ENCODE measurements at places on chromosomes 12 and 14.

DNA sequence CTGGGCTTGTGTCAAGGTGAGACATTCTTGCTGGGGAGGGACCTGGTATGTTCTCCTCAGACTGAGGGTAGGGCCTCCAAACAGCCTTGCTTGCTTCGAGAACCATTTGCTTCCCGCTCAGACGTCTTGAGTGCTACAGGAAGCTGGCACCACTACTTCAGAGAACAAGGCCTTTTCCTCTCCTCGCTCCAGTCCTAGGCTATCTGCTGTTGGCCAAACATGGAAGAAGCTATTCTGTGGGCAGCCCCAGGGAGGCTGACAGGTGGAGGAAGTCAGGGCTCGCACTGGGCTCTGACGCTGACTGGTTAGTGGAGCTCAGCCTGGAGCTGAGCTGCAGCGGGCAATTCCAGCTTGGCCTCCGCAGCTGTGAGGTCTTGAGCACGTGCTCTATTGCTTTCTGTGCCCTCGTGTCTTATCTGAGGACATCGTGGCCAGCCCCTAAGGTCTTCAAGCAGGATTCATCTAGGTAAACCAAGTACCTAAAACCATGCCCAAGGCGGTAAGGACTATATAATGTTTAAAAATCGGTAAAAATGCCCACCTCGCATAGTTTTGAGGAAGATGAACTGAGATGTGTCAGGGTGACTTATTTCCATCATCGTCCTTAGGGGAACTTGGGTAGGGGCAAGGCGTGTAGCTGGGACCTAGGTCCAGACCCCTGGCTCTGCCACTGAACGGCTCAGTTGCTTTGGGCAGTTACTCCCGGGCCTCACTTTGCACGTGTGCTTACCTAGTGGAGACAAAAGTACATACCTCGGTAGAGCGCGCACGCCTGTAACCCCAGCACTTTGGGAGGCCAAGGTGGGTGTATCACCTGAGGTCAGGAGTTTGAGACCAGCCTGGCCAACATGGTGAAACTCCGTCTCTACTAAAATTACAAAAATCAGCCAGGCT lies 4.3 kb downstream of the GAPDH start:
- DNase-seq = peak; percentile 26

DNA sequence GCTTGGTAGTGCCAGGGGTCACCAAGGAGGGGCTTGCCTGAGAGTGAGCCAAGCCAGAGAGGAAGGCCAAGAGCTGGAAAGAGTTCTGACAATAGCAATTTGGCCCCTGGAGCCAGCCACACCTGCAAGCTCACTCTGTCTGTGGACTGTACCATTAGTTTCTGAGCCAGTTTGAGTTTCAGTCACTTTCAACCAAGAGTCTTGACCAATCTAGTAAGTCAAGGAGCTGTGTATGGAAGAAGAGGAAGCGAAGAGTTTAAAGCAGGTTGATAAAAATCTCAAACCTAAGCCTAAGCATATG lies 38.5 kb downstream of the NT5DC3 start:
- no peak for DNase-seq

DNA sequence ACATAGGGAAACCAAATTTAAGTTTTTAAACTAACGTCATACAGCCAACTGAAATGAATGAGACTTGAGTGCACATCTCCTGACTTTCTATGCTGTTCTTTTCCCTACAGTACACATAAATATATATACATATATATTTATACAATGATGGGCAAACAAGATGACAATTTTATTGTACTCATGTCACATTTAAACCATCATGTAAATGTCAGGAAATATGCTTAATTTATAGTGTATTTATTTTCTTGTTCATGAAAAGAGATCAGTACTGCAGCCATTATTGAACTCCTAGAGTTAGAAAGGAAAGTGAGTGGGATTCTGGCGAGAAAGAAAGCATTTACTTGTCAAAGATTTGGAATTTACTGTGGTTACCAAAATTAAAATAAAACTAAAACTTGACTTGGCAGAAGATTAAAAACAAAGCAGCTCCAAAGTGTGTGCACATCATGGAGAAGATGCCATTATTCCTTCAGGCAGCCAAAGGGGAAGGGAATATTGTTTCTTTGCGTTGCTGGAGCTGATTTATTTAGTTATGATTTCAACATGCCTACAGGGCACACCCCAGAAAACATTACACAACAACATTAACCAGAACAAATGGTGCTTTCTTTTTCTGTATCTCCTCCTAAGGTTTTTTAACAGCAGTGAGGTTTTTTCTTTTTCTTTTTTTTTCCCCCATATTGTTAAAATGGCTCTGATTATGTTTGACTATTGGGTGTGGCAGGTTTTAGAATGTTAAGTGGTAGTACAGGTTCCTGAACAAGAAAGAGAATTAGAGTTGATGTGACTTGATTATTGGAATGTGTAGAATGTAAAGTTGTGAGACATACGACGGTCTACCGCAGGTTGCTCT lies 144.6 kb downstream of the RAD51B start:
- DNase-seq = no peak

- no peak for DNase-seq
Observed at GRCh38 chr14:46887144-46887543, 235.6 kb upstream of the RPL10L start.

GRCh38 chr12:119664642-119665041 lies 3.3 kb upstream of the PRKAB1 start:
- DNase-seq = no peak

DNA sequence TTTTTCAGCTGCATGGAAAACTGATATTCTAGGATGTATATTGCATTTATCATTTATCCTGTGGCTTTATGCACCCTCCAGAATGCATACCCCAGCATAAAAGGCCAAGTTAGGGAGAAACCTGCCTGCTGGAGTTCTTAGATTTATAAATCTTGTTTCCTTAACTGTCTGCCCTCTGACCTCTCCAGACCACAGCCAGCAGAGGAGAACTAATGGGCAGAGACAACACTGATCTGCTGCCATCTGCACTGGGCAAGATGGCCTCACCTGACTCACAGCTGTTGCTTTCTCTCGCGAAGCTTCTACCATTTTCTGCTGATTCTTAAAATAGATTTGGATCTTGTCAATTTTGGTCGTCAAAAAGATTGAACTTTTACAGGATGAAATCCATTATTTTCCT lies 65.8 kb downstream of the PPP2R5C start:
- DNase-seq = no peak

DNA sequence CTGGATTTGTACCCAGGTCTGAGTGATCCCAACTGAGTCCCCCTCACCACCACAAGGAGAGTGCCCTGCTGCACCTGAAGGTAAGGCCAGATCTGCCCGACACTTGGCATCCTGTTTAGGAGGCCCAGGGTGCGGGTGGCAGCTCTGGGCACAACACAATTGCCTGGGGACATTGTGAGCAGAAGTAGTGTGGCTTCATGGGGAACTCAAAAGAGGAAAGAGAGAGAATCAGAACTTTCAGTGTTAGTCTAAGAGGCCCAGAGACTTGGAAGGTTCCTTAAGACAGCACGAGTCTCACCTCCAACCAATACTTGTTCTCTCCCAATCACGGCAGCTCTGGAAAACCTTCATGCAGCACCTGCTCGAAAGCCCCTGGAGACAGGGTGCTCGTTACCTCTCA lies 6.6 kb upstream of the SLC8B1 start:
- no peak for DNase-seq

DNA sequence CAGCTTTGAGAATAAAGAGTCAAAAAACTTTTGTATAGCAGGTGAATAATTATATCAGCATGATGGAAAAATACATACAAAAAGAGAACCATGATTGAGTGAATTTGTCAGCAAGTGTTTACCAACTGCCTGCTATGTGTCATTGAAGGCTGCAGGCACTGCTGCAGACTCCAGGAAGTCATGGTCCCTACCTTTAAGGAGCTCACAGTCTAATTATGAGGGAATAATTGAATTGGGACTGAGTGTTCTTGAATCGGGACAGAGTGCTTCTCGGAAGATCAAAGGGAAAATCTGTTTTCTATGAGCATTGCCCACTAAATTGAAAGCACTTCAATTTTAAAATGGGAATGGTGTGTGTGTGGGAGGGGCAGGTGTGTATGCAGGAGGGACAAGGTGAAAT lies 9.5 kb downstream of the OR10AD1 start:
- no peak for DNase-seq

GRCh38 chr12:116687888-116688287 lies 50.0 kb downstream of the SPRING1 start:
- DNase-seq = peak; percentile 49

DNA sequence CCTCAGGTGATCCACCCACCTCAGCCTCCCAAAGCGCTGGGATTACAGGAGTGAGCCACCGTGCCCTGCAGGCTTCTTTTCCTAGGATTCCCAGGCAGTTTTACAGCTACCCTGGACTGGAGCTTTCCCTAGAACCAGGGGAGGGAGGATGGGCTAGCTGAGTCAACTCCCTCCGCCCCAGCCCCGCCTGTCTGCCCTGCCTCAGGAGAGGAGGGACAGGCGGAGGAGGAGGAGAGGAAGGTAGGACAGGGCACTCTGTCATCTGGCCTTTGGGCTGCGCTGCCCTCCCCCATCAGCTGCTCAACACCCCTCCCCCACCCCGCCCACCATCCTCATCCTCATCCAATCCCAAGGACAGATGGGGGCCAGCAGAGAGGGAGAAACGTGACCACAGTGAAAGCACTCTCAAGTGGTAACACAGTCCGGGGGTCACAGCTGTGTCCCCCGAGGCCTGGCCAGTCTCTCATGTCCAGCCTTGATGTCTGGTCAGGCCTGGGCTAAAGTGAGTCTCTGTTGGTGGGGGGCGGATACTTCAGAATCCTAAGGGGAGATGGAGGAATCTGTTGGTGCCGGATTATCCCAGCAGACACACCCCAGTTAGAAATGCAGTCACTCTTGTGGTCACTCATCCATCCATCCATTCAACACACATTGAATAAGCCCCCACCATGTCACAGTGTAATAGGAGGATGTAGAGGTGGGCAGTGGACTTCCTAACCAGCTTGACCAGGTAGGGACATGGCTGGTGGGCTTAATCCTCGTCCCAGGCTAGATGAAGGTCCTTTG lies 12.3 kb downstream of the FIGNL2 start:
- no peak for DNase-seq

GRCh38 chr12:120905856-120906384 lies 1.8 kb upstream of the SPPL3 start:
- DNase-seq = no peak

- DNase-seq = no peak
Observed at GRCh38 chr14:104205781-104206180, 67.4 kb downstream of the KIF26A start.

DNA sequence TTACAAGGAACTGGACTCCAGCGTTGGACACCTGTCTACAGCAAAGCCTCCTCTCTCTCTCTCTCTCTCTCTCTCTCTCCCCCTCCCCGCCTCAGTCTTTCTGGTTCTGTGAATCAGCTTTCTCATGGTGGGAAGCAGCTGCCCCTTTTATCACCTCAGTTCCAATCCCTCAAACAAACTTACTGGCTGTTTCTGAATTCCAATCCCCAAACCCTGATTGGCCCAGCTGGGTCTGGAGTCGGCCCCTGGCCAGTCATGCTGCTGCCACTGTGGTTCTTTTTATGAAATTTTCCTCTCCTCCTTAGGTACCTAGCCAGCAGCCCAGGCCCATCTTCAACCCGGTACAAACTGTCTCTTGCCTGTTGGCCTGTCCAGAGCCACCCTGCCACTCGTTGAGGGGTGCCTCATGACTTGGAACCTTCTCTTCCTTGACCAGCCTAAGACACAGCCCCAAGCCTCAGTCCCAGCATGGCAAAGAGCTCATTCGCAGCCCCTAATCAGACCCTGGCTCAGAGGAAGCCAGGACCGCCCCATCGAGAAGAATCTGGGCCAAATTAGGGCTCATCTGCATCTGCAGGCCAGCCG lies 9.4 kb upstream of the MORN3 start:
- DNase-seq = no peak

DNA sequence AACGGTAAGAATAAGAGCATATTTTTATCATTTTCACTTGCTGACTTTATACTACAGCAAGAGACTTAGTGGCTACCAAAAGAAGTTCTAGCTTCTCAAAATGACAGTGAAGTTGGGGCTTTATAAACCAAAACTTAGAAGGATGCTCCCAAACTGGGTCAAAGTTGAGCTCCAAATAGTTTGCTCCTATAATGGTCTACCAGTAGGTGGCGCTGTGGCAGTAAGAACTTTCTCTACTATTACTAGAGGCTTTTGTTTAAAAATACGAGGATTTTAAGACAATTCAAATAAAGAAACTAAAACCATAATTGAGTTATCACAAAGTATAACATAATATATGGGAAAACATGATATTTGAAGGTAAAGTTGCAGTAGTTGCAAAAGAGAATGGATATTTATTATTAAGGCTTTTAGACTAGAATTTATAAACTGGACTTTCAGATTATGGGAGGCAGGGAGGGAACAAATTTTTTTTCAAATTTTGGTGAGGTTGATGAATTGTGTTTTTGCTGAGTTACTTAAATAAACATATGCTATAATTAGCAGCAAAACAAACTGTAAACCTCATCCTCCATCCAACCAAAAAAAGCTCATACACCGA lies 75.0 kb downstream of the TGFB3 start:
- DNase-seq = peak; percentile 58

DNA sequence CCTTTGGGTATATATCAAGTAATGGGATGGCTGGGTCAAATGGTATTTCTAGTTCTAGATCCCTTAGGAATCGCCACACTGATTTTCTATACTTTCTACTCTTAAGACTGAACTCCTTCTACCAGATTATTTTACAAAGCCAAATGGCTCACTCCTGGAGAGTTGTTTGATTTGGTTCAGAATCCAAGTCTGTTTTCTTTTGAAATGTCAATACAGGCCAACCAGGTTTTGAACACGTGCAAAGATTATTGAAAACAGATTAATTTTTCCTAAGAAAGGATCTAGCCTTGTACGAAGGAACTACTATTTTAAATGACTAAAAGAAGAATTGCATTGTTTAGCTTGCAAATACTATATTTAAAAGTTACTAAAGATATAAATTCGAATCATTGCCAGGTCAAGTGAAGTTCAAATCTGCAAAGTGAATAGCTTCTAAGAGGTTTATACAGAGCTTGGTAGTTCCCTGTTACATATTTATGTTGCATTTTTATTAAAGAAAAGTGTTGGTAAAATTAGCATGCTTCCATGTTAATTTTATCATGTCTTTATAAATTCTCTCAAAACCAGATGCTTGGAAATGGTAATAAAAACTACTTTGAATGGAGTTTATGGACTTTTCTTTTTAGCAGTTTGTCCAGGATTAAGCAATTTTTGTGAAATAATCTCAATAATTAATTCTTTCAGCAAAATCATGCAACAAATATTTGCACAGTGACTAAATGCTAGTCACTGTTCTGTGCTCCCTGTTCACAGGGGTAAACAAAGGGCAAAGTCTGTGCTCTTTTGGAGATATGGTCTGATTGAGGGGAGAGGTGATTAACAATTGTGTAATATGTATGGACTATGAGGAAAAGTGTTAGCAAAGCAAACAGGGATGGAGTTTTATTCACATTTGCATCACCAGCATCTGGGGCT lies 38.9 kb downstream of the GPR65 start:
- no peak for DNase-seq

GRCh38 chr12:53174881-53175491 lies 5.5 kb upstream of the ZNF740 start:
- no peak for DNase-seq

DNA sequence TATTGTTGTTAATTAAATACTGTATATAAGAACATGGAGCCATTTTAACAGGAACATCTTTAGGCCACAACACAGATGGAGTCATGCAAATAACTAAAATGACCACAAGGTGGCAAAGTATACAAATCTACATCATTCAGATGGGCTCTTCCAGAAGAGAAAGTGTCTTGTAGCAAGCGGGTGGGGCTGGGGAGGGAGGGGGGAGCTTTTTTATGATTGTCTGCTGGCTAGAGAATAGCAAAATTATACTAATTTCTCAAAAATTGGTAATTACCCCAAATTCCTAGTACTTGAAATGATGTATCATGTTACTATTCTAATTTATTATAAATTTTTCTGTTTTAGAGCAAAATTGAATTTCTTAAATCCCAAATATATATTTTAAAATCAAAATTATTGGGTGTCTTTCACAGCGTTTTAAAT lies 378.7 kb downstream of the PRKD1 start:
- no peak for DNase-seq

GRCh38 chr12:2248901-2249381 lies 196.2 kb downstream of the CACNA1C start:
- DNase-seq = no peak
